ENCODE measurements at places on chromosomes 2 and 18. TPM values are rescaled to one million over a fixed set of nuclear protein-coding genes. Genes with fewer than 3 reads are reported as not detected.

The RAD51AP2 gene
- total RNA-seq: not detected

- H3K4me1 ChIP-seq: no peaks in the 10 kb centered on the region
- no peak overlapping the region for H3K27ac ChIP-seq
- H3K4me3 ChIP-seq: no peak overlapping the region
Measured at GRCh38 chr2:78260861-78261260, 738.7 kb upstream of the LRRTM4 start.

- H3K27me3 ChIP-seq: no peaks in the 10 kb centered on the region
- DNase-seq: no peak
- no peak overlapping the region for H3K4me3 ChIP-seq
- no peaks in the 10 kb centered on the region for H3K36me3 ChIP-seq
- no peaks in the 10 kb centered on the region for H3K4me1 ChIP-seq
- no peak overlapping the region for H3K27ac ChIP-seq
Measured at GRCh38 chr18:44238454-44238853, 442.2 kb upstream of the SETBP1 start.

GRCh38 chr2:48723129-48723528 is 32.4 kb downstream of the LHCGR start:
- H3K27me3 ChIP-seq: no peaks in the 10 kb centered on the region
- no peaks in the 10 kb centered on the region for H3K36me3 ChIP-seq
- peak overlapping the region; percentile 71 for H3K27ac ChIP-seq

GRCh38 chr2:85865539-85866164 is 23.1 kb downstream of the ST3GAL5 start:
- no peak overlapping the region for H3K27ac ChIP-seq
- DNase-seq: no peak
- no peak overlapping the region for H3K4me3 ChIP-seq
- H3K4me1 ChIP-seq: peaks cover 16% of the 10 kb centered on the region
- H3K27me3 ChIP-seq: no peaks in the 10 kb centered on the region
